ENCODE measurements at places on chromosomes 5 and 9. TPM values are rescaled to one million over a fixed set of nuclear protein-coding genes. Genes with fewer than 3 reads are reported as not detected.

Gene HSPA9
- 792 TPM for total RNA-seq

Gene CD180
- not detected for total RNA-seq

Gene ACER2
- total RNA-seq: 7.7 TPM

Gene PAPPA
- total RNA-seq: under 0.01 TPM

Gene ENTPD2
- 1.7 TPM for total RNA-seq

Gene NR4A3
- total RNA-seq: not detected

Gene DNM1
- total RNA-seq: 2.8 TPM

Gene LPAR1
- total RNA-seq: 8.5 TPM

Gene LCN1
- not detected for total RNA-seq

Gene ZDHHC21
- total RNA-seq: 7.0 TPM

Gene GLIPR2
- total RNA-seq: 14.5 TPM

Gene FCHO2
- 16.4 TPM for total RNA-seq
